SJSA1 (cell line): ENCODE measurements at places on chromosomes 6 and 20. TPM values are rescaled to one million over a fixed set of nuclear protein-coding genes. Genes with fewer than 3 reads are reported as not detected.
A peak's percentile ranks its signal among the peaks of the same experiment; 100 is the strongest.

Gene NINL
- 10.7 and 14.3 TPM in 2 replicates for total RNA-seq

Gene CDK19
- 6.8 and 13.7 TPM in 2 replicates for total RNA-seq

Gene FOXS1
- 0.25 and 1.5 TPM in 2 replicates for total RNA-seq

Gene HRH3
- total RNA-seq = not detected in 2 replicates

Gene STX16
- 26.2 and 32.7 TPM in 2 replicates for total RNA-seq

Gene TRIM40
- not detected in 2 replicates for total RNA-seq

Gene C2
- 0.47 and 0.53 TPM in 2 replicates for total RNA-seq

Gene GSTA1
- 8.5 and 8.7 TPM in 2 replicates for total RNA-seq

Gene SALL4
- total RNA-seq = 0.79 and 2.3 TPM in 2 replicates

DNA sequence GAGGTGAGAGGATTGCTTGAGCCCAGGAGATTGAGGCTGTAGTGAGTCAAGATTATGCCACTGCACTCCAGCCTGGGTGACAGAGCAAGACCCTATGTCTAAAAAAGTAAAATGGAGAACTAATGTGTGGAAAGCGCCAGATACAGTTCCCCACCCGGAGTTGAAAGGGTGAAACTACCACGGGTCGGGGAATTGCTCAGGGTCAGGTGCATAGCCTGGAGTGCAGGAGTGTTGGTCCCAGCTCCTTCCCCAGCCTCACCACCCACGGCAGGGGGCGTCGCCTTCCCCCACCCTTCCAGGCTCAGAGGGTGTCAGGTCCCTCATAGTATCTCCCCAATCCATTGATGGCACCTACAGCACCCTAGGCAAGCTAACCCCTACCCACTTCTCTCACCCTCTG, 26.1 kb downstream of the C20orf203 start:
- no peak overlapping the region for H3K27ac ChIP-seq
- DNase-seq = no peak
- no peak overlapping the region for H3K4me3 ChIP-seq
- no peaks in the 10 kb centered on the region for H3K27me3 ChIP-seq
- peaks cover 16% of the 10 kb centered on the region for H3K4me1 ChIP-seq
- no peaks in the 10 kb centered on the region for H3K36me3 ChIP-seq

GRCh38 chr6:43091436-43091991, 15.4 kb downstream of the PTK7 start:
- H3K27me3 ChIP-seq = no peaks in the 10 kb centered on the region
- DNase-seq = no peak
- no peak overlapping the region for H3K27ac ChIP-seq
- H3K4me3 ChIP-seq = no peak overlapping the region
- peaks cover 36% of the 10 kb centered on the region for H3K4me1 ChIP-seq

DNA sequence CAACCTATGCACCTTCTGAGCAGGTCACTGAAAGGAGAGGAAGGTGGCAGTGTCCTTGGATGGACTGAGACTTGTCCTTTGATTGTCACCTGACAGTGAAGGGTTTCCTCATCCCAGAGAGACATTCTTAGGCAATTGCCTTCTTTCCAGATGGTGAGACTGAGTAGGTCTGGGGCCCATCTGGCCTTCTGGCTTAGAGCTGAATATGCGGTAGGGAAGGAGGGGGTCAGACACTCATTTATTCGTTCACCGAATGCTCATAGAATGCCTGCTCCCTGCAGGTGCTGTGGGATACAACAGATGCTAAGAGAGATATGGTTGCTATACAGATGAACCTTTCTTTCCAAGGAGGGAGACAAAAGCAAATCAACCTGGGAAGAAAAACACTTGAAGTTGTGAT, 76.8 kb downstream of the BMP6 start:
- H3K36me3 ChIP-seq = no peaks in the 10 kb centered on the region
- no peaks in the 10 kb centered on the region for H3K4me1 ChIP-seq
- H3K27me3 ChIP-seq = peaks cover 6% of the 10 kb centered on the region; the same call in 1 of the 2 replicates
- DNase-seq = no peak
- H3K27ac ChIP-seq = no peak overlapping the region

GRCh38 chr20:40279390-40279789, 409.6 kb downstream of the MAFB start:
- H3K27me3 ChIP-seq = no peaks in the 10 kb centered on the region
- no peaks in the 10 kb centered on the region for H3K36me3 ChIP-seq
- peaks cover 39% of the 10 kb centered on the region for H3K4me1 ChIP-seq
- H3K27ac ChIP-seq = peak overlapping the region; percentile 69
- no peak overlapping the region for H3K4me3 ChIP-seq

DNA sequence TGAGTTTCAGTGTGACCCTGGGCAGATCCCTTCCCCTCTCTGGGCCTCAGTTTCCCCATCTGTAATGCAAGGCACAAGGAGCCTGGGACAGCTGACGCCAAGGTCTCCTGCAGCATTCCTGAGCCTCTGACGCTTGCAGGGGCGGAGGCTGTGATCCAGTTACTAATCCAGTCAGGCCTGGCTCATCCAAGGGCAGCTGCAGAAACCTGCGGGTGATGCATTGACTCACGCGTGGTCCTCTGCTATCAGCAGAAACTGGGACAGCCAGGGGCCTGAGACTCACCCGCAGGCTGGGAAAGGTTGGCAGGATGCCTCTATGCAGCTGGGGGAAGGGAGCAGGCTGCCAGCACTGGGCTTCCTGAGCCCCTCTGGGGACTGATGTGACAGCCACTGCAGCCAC, 65.0 kb upstream of the SIRPA start:
- H3K36me3 ChIP-seq = no peaks in the 10 kb centered on the region
- H3K4me3 ChIP-seq = no peak overlapping the region
- H3K4me1 ChIP-seq = peaks cover 19% of the 10 kb centered on the region
- no peak overlapping the region for H3K27ac ChIP-seq
- H3K27me3 ChIP-seq = no peaks in the 10 kb centered on the region

DNA sequence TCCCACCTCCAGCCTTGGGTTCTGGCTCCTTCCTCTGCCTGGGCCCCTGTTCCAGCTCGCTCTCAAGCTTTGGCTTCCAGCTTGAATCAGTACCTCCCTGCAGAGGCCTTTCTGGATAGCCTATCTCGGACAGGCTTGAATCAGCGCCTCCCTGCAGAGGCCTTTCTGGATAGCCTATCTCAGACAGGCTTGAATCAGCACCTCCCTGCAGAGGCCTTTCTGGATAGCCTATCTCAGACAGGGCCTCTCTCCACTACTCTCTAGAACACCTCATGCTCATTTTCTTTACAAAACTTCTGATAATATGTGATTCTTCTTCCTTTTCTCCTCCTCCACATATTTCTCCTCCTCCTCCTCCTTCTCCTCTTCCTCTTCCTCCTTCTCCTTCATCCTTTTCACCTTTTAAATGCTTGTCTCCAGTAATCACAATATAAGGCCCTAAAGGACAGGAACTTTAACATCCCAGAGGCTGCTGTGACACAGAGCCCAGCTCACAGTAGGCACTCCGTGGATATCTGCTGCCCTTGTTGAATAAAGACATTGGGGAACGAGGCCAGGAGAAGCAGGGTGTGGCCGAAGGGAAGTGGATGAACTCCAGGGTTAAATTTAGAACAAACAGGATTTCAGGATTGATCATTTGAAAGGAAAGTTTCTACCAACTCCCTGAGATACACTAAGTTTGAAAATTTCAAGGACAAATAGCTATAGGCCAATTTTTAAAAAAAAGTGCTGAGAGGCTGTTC, 9.3 kb upstream of the RPS6KA2 start:
- H3K4me3 ChIP-seq = no peak overlapping the region
- H3K4me1 ChIP-seq = no peaks in the 10 kb centered on the region
- DNase-seq = no peak
- no peaks in the 10 kb centered on the region for H3K27me3 ChIP-seq

GRCh38 chr6:136550045-136550329, 235 bp downstream of the MAP7 start:
- H3K4me1 ChIP-seq = peaks cover 15% of the 10 kb centered on the region
- H3K36me3 ChIP-seq = no peaks in the 10 kb centered on the region; the same call in 1 of the 2 replicates
- no peak for DNase-seq
- peak overlapping the region; percentile 56 for H3K4me3 ChIP-seq

DNA sequence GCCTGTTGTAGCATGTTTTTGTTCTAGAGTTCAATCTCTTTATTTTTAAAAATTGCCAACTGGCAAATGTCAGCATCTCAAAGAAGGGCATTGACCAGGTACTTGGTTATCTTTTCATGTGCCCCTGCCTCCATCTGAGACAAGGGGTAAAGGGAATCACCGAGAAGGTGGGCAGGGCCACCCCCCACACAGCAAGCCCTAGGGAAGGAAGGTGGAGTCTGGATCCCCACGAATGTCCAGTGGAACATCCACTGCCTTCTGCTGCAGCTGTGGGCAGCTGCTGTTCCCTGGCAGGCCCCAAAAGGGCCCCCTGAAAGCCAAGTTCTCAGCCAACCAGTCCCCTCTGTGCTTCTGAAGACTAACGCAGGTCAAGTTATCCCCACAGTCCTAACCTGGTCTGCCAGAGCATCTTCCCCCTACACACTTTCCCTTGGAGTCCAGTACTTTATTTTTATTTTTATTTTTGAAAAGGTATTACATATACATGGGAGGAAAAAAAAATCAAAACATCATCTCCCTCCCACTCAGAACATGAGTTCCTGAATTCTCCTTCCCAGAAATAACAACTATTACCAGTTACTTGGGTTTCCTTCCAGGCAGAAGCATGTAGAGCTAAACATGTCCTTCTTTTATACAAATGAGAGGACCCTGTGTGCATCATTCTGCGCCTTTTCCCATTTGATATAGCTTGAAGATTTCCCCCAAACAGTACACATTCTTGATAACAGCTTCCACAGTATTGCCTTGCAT, 253.7 kb downstream of the MAFB start:
- no peak for DNase-seq
- no peak overlapping the region for H3K4me3 ChIP-seq
- no peaks in the 10 kb centered on the region for H3K36me3 ChIP-seq

DNA sequence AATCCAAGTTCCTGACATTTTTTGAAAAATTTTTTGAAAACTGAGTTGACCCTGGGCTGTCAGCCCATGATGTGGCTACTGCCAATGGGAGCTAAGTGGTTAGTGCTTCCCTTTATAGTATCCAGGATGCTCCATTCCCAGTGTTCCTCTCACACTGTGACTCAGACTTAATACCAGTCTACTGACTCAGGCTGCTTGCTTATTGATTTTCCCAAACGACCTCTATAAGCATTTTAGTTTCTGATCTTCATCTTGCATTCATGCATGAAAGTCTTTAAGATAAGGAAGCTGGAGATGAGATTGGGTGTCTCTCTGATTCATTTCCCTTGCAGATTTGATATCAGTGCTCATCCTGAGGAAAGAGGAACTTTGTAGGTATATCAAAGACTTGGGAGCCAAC, 560.0 kb downstream of the TBC1D32 start:
- DNase-seq = no peak
- no peaks in the 10 kb centered on the region for H3K4me1 ChIP-seq
- no peaks in the 10 kb centered on the region for H3K36me3 ChIP-seq

- DNase-seq = no peak
- no peak overlapping the region for H3K4me3 ChIP-seq
- H3K27me3 ChIP-seq = peaks cover 9% of the 10 kb centered on the region
- no peaks in the 10 kb centered on the region for H3K4me1 ChIP-seq
- H3K27ac ChIP-seq = no peak overlapping the region
Measured at GRCh38 chr6:39018103-39018502, 30.5 kb upstream of the GLP1R start.

DNA sequence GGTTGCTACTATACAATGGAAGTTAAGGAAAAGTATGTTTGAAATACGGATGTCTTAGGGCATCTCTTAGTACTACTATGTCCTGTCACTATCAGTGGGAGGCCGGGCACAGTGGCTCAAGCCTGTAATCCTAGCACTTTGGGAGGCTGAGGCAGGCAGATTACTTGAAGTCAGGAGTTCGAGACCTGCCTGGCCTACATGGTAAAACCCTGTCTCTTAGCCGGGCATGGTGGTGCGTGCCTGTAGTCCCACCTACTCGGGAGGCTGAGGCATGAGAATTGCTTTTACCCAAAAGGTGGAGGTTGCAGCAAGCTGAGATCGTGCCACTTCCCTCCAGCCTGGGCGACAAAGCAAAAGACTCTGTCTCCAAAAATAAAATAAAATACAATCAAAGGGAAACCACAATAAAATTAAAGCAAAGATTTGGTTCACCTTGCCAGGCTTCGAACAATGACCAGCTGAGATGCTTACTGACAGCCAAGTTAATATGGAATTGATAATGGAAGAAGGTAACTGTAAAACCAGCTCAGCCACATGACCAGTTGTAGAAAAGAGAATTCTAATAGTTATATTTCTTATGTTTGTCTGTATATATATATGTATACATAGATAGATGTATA, 6.5 kb downstream of the CD24 start:
- no peak for DNase-seq
- peaks cover 2% of the 10 kb centered on the region; the same call in 1 of the 2 replicates for H3K27me3 ChIP-seq
- H3K4me3 ChIP-seq = no peak overlapping the region
- H3K27ac ChIP-seq = no peak overlapping the region
- peaks cover 20% of the 10 kb centered on the region for H3K36me3 ChIP-seq

GRCh38 chr6:105501826-105502344, 99.0 kb upstream of the PREP start:
- no peak for DNase-seq
- no peaks in the 10 kb centered on the region for H3K27me3 ChIP-seq
- no peaks in the 10 kb centered on the region for H3K36me3 ChIP-seq

DNA sequence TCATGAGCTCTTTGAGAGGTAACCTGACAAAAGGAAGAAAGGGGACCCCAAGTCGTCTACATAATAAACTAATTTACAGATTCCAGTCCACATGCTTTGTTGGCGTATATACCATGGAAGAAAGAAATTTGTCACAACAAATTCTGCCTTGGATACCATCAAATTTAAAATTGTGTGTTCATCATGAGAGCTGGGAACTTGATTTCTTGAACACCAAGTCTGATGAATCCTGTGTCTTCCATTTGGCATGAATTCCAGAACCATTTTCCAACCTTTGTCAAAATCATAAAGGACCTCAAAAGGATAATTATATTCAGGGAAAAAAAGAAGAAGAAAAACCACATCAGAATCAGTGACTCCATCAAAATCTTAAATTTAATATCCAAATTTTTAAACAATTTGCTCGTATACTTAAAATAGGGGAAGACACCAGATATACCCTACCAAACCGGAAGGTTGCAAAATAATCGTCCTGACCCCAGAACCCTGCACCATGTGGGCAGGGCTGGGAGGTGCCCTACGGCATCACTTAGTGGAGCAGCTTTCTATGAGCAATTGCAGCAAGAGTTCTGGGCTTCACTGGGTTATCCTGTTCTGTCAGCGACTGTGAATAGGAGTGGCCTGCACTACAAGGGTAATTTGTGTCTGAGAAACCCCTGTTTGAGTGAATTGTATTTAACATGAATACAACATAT, 74.1 kb upstream of the INSM1 start:
- no peak for DNase-seq
- no peak overlapping the region for H3K4me3 ChIP-seq
- H3K36me3 ChIP-seq = no peaks in the 10 kb centered on the region
- H3K27me3 ChIP-seq = no peaks in the 10 kb centered on the region
- no peak overlapping the region for H3K27ac ChIP-seq

- no peaks in the 10 kb centered on the region for H3K36me3 ChIP-seq
- H3K27me3 ChIP-seq = no peaks in the 10 kb centered on the region
- H3K4me1 ChIP-seq = no peaks in the 10 kb centered on the region
- H3K27ac ChIP-seq = no peak overlapping the region
Measured at GRCh38 chr6:168158980-168159349, 80.0 kb upstream of the FRMD1 start.

GRCh38 chr6:78830805-78831204, 36.5 kb upstream of the IRAK1BP1 start:
- H3K27ac ChIP-seq = no peak overlapping the region
- H3K4me3 ChIP-seq = no peak overlapping the region
- no peaks in the 10 kb centered on the region for H3K36me3 ChIP-seq
- no peaks in the 10 kb centered on the region for H3K4me1 ChIP-seq
- H3K27me3 ChIP-seq = no peaks in the 10 kb centered on the region

GRCh38 chr6:118292558-118292957, 255.5 kb upstream of the PLN start:
- no peak overlapping the region for H3K4me3 ChIP-seq
- DNase-seq = no peak
- H3K4me1 ChIP-seq = no peaks in the 10 kb centered on the region
- no peaks in the 10 kb centered on the region for H3K36me3 ChIP-seq
- H3K27me3 ChIP-seq = no peaks in the 10 kb centered on the region
- H3K27ac ChIP-seq = no peak overlapping the region

- peak within 1 kb of the TSS; percentile 79 for H3K27ac ChIP-seq
- peak within 1 kb of the TSS; percentile 76 for H3K4me3 ChIP-seq
- DNase-seq = peak; percentile 96
Measured at GRCh38 chr6:30212865-30213666, at the start of gene TRIM26. TSS of gene TRIM26 (minus strand) at chr6:30213406. CDS start at chr6:30199103, 14,303 bp downstream.
